A549 treated with Hydrocortisone at 1 μM for 4 hours (cell line): ENCODE measurements at places on chromosomes 1 and 21. TPM values are rescaled to one million over a fixed set of nuclear protein-coding genes. Genes with fewer than 3 reads are reported as not detected.

SH2D5 gene
- total RNA-seq = 12.1 to 17.9 TPM (median 15.3 TPM) in 5 replicates

SPRR4 gene
- not detected in 5 replicates for total RNA-seq

TPTE gene
- not detected in 5 replicates for total RNA-seq

IFNGR2 gene
- total RNA-seq = 50.2 to 58.9 TPM (median 55.1 TPM) in 5 replicates

HIVEP3 gene
- 2.6 to 3.3 TPM (median 3.2 TPM) in 5 replicates for total RNA-seq

LCA5L gene
- total RNA-seq = 1.3 to 1.8 TPM (median 1.6 TPM) in 5 replicates

FNDC10 gene
- total RNA-seq = 5.5 to 8.9 TPM (median 7.8 TPM) in 5 replicates

GBP6 gene
- total RNA-seq = not detected in 5 replicates

CD52 gene
- not detected in 5 replicates for total RNA-seq
